CD4-positive, alpha-beta T cell treated with Interleukin-10 for 1 hour (primary cell): ENCODE measurements at places on chromosomes 16 and 17.
A peak's percentile ranks its signal among the peaks of the same experiment; 100 is the strongest.

DNA sequence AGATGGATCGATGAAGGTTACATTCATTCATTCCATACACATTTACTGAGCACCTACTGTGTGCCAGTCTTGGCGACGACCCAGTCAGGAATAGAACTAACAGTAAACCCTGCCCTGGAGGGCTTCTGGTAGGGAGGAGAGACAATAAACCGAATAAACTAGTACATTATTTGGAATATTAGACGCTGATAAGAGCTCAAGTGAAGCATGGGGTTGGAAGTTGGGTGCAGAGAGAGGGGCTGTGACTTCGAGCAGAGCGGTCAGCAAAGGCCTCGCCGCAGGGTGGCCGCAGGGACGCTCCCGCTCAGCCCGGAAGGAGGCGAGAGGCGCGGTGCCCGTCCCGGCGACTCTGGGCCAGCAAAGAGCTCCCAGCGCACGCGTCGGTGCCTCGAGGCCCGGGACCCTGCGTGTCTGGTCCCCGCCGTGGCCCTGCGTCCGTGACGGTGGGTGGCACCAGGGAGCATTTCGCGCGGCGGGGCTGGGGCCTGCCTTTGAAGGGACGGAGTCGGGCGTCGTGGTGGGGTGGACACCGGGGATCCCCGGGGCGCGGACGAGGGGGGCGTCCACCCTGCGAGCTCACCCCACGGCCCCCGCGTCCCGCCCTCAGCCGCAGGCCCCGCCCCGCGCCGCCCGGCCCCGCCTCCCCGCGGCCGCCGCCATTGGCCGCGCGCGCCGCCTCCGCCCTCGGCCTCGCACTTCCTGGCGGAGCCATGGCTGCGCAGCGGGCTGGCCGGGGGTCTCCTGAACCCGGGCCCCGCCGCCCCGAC is at the start of gene KLHL36:
Gene KLHL36, plus strand, starts transcription at position 684 of the 767 bp plus-strand sequence. CDS start 2,357 bp downstream, outside the sequence.
- DNase-seq, result peak; percentile 81

DNA sequence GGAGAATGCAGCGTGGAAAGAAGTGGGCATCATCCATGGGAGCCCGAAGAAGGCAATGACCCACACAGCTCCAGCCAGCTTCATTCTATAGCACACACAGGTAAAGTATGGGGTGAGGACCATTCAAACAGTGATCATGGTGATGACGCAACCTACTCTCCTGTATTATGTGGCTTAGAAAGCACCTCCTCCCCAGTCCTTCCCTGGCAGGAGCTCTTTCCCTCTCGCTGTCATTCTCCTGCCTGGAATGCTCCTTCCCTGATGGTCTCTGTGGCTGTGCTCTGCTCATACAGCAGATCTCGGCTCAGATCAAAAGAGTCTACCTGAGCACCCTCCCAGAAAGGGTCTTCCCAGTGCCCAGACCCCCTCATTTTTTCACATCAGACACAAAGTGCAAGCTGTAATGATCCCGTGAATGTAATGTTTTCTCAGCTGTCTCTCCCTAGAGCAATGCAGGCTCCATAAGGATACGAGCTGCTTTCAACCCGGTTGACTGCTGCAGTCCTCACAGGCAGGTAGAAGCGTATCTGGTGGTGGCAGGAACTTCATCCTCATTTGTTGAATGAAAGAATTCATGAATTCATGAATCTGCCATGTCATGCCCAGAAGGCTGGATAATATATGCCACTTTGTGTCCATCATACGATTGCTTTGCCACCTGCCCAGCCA is 248.8 kb downstream of the HS3ST3A1 start:
- no peak for DNase-seq

GRCh38 chr16:56689171-56689570 is 6.9 kb downstream of the MT1X start:
- DNase-seq, result no peak

GRCh38 chr16:68539711-68540239 is 684 bp downstream of the ZFP90 start:
- peak; percentile 49 for DNase-seq

- DNase-seq, result no peak
Observed at GRCh38 chr17:16283705-16284104, 66.7 kb downstream of the PIGL start.

- no peak for DNase-seq
Observed at GRCh38 chr17:82300228-82300627, 17.2 kb downstream of the CD7 start.

- no peak for DNase-seq
Observed at GRCh38 chr17:20066253-20066652, 57.1 kb downstream of the SPECC1 start.

DNA sequence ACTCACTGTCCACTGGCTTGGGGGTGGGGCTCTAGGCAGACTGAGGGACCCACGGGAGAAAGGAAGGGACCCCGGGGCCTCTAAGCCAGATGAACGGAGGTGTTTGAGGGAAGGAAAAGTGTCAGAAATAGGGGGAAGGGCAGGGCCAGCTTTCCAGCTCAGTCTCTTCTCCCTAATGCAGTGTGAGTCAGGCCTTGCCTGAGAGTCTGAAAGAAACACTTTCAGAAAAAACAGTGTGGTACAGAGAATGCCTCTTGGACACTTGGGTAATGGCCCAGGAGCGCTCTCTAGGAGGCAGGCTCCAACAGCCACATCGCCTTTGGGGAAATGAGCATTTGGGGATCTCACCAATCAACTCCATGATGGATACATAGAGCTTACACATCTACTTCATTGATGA is 46.9 kb downstream of the NDEL1 start:
- no peak for DNase-seq

- no peak for DNase-seq
Observed at GRCh38 chr17:37391146-37391545, 15.4 kb downstream of the C17orf78 start.

GRCh38 chr16:17939122-17939536 is 397.4 kb downstream of the NPIPA8 start:
- DNase-seq, result no peak

DNA sequence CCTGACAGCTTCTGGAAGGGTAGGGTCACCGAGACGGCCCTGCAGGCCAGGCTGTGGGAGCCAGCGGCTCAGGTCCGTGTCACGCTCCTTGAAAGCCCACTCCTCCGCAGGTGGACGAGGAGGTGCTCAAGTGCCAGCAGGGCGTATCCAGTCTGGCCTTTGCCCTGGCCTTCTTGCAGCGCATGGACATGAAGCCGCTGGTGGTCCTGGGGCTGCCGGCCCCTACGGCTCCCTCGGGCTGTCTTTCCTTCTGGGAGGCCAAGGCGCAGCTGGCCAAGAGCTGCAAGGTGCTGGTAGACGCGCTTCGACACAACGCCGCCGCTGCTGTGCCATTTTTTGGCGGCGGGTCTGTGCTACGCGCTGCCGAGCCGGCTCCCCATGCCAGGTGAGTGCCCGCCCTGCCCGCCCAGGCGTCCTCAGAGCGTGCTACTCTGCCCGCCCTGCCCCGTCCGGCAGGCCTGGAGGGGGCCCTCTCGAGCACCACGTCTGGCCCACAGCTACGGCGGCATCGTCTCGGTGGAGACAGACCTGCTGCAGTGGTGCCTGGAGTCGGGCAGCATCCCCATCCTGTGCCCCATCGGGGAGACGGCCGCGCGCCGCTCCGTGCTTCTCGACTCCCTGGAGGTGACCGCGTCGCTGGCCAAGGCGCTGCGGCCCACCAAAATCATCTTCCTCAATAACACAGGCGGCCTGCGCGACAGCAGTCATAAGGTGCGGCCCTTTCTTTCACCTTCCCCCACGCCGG is 1.3 kb downstream of the NAGS start:
- DNase-seq, result peak; percentile 49

DNA sequence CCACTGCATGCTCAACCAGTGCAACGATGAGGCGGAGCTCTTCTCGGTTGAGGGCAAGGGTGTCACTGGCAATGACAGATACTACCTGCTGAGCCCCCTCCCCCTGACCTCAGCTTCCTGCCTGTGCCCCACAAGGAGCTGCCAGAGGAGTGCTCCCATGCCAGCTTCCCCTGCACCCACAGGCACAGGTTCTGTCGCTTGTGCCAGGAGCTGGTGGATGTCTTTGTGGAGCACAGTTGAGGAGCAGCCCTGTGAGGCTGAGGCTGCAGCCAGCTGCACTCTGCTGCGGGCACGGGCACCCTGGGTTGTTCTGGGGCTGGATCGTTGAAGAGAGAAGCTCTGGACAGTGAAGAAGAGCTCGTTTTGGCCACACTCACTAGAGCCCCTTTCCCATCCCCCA is 165.3 kb upstream of the ZNF267 start:
- no peak for DNase-seq

DNA sequence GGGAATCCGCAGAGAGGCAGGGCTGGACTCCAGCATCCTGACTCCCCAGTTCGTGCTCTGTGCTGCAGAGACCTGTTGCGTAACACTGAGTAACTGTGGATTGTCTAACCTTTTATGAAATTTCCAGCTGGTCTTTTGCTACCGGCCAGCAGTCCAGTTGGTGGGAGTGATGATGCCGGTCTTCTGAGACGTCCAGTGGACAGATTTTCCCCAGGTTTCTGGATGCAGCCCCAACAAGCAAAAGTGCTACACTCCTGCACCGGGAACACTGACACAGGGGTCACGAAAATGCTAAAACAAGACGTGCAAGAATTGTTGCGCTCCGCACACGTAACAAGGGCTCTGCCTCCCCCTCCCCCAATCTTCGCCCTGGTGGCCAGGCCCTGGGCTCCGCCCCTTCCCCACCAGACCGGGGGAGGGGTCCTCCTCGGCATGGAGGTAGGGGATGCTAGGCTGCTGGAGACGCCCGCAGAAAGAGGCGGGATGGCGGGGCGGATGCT is 701 bp upstream of the MRC2 start:
- no peak for DNase-seq

- no peak for DNase-seq
Observed at GRCh38 chr16:11561454-11561805, 25.3 kb downstream of the LITAF start.

- no peak for DNase-seq
Observed at GRCh38 chr17:31584438-31585279, 193.2 kb downstream of the RAB11FIP4 start.

- no peak for DNase-seq
Observed at GRCh38 chr16:7405166-7405565, 72.5 kb downstream of the RBFOX1 start.

DNA sequence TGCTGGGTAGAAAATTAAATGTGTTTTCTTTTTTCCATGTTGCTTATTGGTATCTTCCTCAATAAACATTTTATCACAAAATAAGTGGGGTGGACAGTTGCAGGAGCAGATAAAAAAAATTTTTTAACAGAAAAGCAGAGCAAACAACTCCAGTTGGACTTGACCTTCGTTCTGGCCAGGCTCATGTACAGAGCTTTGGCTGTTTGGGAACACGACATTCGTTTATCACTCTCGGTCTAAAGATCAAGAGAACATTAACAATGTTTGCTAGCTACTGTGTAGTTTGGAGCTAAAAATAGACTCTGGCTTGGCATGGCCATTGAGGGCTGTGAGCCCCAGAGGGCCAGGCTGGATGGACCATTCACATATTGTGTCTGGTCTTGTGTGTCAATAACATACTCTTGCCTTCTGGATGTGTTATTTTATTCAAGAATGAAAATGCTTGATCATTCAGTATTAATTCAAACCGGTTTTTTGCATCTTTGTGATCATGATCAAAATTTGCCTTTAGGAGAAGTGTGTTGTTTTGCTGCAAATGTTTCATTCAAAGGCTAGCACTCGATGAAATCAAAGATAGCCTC is 56.6 kb downstream of the TMEM186 start:
- DNase-seq, result no peak

- DNase-seq, result no peak
Observed at GRCh38 chr17:55286681-55287589, 22.2 kb downstream of the HLF start.

GRCh38 chr16:66091471-66091891 is 275.0 kb upstream of the CDH5 start:
- no peak for DNase-seq

GRCh38 chr17:43787728-43788127 is 7.5 kb downstream of the CFAP97D1 start:
- DNase-seq, result no peak

- no peak for DNase-seq
Observed at GRCh38 chr17:77125432-77125901, 15.3 kb upstream of the SEC14L1 start.

GRCh38 chr17:17051380-17051779 is 9.1 kb downstream of the MPRIP start:
- DNase-seq, result no peak

DNA sequence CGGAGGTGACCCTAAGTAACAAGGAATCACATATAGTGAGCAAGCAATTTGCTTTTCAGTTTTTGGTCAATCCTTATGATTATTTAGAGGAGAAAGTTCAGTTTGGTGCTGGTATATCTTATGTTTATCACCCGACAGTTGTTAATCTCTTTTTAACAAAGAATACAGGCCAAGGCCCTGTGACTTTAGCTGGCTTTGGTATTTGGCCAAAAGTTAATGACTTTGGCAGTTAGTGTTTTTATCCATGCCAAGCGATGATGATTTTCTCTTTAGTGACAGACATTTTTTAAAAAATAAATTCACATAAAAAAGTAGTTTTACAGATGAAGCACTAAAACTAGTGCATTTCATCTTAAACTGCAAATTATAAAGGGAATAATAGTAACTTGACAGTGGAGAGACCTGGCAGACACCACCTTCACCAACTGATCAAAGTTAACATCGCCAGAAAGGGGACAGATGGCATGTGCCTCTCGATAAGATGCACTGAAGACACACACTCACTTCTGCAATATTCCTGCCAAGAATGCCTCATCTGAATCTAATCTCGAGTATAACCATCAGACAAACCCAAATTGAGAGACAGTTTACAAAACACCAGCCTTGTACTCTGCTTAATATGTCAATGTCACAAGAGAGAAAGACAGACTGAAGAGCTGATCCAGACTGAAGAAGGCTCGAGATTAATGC is 6.9 kb downstream of the DEXI start:
- DNase-seq, result no peak

DNA sequence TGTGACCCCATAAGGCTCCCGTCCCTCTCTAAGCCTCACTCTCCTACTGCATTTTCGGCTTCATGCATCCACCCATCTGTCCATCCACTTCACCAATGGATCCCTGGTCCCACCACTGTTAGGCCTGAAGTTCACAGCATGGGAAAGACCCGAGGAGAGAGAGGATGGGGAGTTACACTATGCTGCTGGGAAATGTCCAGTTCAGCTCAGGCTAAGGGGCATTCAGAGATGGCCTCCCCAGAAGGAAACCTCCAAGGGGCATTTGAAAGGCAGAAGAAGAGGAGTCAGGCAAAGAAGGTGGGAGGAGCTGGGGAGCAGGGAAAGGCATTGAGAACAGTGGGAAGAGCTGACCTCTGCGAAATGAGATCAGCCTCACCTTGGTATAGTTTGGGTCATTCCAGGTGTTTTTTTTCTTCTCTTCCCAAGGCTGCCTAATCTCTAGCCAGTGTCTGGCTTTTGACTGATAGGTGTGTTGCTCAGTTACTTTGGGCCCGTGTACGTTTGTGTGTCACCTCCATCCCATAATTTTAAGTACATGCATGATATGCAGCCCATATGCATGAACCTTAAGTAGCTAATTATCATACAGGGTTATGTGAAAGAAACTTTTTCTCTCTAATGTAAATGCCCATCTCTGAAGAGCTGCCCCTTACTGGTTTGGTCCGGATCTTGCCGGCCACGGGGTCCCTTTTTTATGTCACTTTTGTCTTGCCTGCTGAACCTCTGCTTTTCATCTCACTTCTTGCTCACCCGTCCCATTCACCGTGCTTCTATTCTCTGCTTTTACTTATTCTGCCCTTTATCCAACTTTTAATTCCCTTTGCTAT is 11.6 kb upstream of the DRC7 start:
- DNase-seq, result no peak
